SK-N-MC (cell line): ENCODE measurements at places on chromosomes 2 and 18.

DNA sequence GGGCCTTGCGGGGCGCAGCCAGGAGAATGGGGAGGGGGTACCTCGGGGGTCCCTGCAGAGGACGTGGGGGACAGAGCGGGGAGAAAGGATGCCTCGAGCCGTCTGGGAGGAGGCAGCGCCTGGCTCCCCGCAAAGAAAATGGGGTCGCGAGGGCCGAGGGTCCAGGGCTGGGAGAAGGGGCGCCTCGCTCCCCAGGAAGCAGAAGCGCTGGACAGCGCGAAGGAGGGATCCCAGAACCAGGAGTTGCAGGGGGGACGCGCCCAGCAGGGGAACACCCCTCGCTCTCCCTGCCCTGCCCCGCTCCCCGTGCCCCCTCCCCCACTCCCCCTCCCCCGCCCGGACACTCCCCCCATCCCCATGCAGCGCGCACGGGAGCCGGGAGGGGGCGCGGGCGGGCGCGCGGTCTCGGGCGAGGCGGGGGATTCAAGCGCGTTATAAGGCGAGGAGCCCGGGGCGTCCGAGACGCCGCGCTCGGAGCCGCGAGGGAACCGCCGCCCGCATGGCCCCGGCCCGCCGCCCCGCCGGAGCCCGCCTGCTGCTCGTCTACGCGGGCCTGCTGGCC is at the start of gene ERFE:
Gene ERFE (plus strand): TSS at position 462 of the 562 bp plus-strand sequence. CDS start 38 bp downstream, at position 500.
- no peak for DNase-seq

DNA sequence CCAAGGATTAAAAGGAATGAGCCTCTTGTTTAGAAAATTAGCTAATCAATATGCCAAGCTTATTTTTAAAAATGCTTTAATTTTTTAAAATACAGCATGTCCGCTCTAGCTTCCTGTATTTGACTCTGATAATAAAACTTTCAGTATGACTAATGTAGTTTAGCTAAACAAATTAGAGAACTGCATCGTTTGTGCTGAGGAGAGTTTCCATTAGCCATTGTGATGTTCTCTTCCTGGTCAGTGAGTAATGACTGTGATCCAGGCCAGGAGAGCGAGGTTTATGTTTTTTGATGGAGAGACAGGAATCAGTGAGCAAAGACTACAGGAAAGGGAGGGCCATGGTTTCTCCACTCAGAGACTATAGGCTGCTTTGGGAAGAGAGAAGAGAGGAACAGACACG is 237.2 kb upstream of the ETAA1 start:
- DNase-seq, result no peak

- no peak for DNase-seq
Measured at GRCh38 chr2:73037947-73038585, 33.4 kb downstream of the SFXN5 start.

- no peak for DNase-seq
Measured at GRCh38 chr2:55490554-55490953, 29.0 kb upstream of the CFAP36 start.

- DNase-seq, result no peak
Measured at GRCh38 chr18:8063733-8064132, 496.6 kb downstream of the PTPRM start.
